ENCODE measurements at places on chromosomes 4 and X.

GRCh38 chr4:90142081-90142480, 14.9 kb downstream of the CCSER1 start:
- no peak for DNase-seq

DNA sequence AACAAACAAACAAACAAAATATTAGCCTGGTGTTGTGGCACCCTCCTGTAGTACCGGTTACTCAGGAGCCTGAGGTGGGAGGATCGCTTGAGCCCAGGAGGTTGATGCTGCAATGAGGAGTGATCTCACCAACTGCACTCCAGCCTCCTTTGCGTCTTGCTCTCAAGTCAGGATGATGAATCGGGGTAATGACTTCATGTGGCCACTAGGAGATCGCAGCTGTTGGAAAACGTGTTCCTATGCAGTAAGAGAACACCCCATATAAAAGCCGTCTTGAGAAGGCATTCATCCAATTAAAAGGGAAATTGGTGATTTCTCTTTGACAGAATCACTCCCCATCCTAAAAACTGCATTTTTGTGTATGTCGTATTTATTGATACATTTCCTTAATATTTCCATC, 6.9 kb downstream of the CCNB3 start:
- DNase-seq, result no peak

- DNase-seq, result no peak
Observed at GRCh38 chrX:101062176-101062575, 10.3 kb upstream of the TRMT2B start.

DNA sequence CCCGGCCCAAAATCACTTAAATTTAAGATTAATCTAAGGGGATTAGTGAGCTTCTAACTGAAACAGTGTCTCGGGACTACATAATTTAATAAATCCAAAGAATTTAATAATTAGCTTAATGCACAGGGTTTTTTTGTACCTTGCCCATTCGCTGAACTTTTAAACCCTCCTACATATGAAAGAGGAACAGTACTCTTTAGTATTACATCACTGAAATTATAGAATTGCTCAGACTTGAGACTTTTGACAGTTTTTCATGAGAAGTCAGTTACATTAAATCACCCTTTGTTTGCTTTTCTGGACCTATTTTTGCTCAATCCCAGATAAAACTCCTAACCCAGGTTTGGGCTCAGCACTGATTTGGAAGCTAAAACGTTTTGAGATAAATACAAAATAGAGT, 2.4 kb upstream of the TADA2B start:
- no peak for DNase-seq

- no peak for DNase-seq
Observed at GRCh38 chr4:141193516-141194034, 27.1 kb upstream of the ZNF330 start.

DNA sequence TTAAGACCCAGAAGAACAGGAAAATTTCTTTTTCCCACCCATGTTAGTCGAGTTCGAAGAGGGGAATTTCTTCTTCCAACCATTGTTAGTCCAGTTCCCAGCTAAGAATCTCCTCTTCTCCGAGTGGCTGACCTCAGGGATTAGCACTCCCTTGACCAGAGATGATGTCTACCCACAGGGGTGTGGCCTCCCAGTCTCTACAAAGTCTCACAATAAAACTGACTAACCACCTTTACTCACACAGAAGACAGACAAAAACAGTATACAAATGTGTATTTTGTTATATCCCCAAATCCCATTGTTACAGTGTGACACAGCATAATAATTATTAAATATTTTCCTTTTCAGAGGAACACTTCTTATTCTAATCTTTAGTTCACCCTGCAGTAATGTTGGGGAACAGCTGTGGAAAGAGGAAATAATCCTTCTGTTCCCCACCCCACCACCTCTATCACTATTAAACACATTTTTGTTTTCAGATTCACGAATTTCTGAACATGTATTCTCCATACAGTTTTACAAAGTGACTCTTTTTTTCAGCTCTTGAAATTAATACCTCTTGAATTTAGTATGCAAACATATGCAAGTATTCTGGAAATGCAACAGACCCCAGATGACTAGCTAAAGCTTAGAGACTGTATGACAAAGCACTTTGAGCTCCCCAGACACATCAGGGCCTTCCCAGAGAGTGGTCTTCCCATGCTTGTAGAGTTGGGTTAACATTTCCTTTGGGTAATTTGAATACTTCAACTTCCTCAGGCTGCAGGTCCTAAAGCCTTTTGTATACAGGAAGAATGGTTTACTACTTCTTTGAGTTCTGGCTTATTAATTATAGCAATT, 62.5 kb upstream of the NFKB1 start:
- DNase-seq, result no peak

GRCh38 chrX:108590496-108590895, 145.9 kb downstream of the IRS4 start:
- no peak for DNase-seq

DNA sequence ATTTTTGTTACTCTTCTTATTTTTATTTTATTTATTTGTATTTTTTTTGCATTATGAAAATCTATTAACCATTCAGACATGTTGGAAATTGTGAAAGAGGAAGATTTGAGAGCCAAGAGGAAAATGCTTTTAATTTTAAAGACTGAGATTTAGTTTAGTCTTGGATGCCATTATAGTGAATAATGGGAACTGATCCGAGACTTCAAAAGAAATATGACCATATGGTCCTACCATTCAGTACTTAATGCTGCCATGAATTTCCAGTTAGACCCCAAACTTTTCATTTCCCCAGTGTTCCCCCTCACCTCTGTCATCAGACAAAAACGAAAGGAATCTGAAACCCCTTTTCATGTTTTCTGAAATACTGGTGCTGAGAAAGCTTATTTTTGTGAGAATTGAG, 95.5 kb downstream of the TENM3 start:
- no peak for DNase-seq

DNA sequence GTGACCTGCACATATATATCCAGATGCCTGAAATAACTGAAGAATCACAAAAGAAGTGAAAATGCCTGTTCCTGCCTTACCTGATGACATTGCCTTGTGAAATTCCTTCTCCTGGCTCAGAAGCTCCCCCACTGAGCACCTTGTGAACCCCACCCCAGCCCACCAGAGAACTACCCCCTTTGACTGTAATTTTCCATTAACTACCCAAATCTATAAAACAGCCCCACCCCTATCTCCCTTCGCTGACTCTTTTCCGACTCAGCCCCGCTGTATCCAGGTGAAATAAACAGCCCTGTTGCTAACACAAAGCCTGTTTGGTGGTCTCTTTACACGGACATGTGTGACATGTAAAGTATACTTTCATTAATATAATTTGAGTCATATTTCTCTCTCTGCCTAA, 320.3 kb upstream of the TECRL start:
- DNase-seq, result no peak

DNA sequence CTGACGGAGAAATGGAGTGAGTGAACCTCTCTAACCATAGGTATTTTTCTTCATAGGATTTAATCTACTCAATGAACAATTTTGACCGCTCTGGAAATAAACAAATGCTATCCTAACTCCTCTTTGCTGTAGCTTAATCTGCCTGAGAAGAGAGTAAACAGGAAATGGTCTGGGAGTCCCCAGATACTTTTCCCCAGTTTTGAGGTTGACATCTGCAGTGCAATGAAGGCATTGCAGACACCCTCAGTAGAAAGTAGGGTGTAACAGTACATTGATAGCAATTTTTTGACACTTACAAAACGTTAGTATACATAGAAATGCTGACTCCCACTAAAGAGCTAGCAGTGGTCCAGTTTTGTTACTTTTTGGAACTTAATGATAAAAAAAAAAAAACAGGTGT, 495.9 kb upstream of the FAM241A start:
- DNase-seq, result no peak

All from stimulated activated CD8-positive, alpha-beta memory T cell treated with anti-CD3 and anti-CD28 coated beads, Interleukin-4, amount 100 ng/mL, for 24 hours (primary cell).